ENCODE measurements at places on chromosomes 7 and 10.
A peak's percentile ranks its signal among the peaks of the same experiment; 100 is the strongest.

GRCh38 chr7:24951441-24951980, 28.5 kb downstream of the OSBPL3 start:
- no peak for DNase-seq

DNA sequence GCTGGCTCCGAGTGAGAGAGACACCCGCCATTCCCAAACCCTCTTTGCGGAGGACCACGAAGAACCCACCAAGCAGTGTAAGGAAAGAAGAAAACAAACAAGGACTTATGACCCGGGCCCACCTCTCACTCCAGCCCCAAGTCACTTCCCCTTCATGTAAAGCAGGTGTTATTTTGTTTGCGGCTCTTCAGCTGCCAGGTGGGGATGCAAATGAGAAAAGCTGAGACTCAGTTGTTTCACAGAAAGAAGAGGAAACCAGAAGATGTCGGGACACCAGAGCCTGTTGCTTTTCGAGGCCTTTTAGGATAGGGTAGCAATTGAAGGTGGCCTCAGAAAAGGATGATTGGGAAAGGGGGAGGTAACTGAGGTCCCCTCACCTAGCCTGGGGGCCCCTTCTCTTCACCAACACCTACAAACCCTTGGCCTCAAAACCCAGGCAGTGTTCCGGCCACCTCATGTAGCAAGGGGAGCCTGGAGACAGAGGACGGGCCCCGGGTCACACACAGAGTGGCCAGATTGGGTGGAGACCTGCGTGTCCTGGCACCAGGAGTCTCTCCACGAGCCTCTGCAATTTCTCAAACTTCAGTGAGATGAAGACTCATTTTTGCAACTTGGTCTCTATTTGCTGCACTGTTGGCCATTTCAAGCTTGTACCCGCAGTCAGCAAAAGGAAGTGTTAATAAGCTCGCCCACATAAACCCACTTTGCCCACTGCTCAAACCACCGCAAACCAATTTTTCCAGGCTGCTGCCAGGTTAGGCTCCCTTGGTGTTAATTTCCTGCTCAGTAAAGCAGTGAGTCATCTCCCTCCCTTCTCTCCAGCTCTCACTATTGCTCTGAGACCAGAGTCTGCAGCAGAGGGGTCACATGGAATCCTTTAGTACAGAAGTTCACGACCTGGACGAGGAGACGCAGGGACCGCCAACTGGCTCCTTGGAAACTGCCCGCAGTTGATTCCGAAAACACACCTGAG, 45.5 kb downstream of the AOC1 start:
- no peak for DNase-seq

- no peak for DNase-seq
These were observed 19.6 kb downstream of the CUL2 start for GRCh38 chr10:35070521-35070920.

- no peak for DNase-seq
These were observed 53.9 kb upstream of the ARID5B start for GRCh38 chr10:61847640-61848039.

DNA sequence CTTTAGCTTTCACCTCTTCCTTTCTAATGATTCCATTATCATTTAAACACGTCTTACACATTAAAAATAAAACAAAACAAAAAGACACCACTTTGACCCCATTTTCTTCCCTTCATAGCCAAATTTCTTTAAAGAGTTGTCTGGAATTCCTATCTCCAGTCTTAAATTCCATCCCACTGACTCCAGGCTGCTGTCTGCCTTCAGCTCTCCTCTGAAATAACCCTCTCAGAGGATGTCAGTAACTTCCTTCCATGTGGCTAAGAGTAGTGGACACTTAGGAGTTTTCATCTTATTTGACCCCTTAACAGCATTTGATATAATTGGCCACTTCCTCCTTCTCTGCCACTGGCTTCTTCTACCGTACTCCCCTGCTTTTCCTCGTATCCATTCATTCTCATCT, 69.6 kb upstream of the MKX start:
- DNase-seq, result no peak

DNA sequence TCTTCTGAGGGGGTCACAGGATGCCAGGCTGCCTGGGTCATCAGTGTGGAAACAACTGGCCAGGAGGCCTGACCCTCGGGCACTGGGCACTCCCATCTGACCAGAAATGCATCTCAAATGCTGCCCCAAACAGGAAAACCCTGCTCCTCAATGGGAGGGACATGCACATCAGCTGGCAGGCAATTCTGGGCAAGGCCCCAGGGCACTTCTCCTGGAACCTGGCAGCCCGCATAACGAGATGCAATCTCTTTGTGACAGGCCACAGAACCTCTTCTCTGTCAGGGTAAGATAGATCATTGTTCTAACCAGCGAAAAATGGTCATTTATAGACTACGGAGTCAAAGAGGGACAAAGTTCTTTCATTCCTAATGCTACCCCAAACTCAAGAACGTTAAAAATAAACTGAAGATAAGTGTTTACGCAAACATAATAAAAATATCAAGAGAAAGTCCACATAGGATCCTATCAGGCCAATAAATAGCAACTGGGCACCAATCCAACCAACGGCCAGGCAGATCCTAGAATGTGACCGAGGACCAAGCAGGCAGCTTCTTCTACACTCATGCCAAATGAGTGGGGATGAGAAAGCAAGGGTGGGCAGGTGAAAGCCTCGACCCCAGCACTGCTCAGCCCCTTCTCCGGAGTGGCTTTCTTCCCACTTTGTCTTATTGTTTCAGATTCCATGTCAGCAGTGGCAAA, 212.3 kb downstream of the TCERG1L start:
- peak; percentile 39 for DNase-seq

DNA sequence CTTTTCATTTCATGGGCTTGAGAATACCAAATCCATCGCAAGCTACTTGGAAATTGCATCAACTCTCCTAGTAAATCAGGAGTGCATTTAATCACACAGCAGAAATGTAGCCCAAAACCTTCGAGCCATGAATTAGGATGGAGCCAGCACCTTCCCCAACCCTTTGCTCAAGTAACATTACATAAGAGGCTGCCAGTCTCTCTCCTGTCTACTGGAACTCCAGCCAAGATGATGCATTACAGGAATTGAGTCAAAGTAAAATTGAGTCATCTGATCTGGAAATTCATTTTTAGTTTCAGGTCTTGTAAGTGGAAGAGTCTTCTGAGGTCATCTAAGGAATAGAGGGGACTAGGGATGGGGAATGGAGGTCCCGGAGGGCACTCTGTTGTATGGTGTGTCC, 69.7 kb upstream of the FHIP2A start:
- no peak for DNase-seq

GRCh38 chr10:50740293-50740648, 535 bp downstream of the ASAH2B start:
- peak; percentile 50 for DNase-seq

DNA sequence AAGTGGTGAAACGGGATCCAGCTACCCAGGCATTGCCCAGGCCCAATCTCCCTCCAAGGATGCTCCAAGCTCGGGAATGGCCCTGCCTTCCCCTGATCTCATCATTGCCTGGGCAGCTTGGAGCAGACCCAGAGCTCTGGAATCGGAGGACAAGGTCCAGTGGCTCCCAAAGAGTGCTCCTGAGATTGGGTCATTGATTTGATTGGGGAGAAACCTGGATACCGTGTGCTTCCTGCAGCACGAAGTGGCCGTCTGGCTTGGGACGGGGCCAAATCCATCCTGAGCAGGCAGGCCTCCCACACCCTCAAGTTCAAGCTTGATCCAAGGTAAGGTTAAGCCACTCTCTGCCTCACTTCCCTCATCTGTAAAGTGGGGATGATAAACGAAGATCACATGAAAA, 69.9 kb downstream of the OAT start:
- no peak for DNase-seq

GRCh38 chr10:4049348-4049747, 264.3 kb upstream of the KLF6 start:
- no peak for DNase-seq

GRCh38 chr7:159060440-159060839, 84.2 kb downstream of the VIPR2 start:
- DNase-seq, result no peak

GRCh38 chr7:11436316-11436715, 395.7 kb downstream of the THSD7A start:
- DNase-seq, result no peak

DNA sequence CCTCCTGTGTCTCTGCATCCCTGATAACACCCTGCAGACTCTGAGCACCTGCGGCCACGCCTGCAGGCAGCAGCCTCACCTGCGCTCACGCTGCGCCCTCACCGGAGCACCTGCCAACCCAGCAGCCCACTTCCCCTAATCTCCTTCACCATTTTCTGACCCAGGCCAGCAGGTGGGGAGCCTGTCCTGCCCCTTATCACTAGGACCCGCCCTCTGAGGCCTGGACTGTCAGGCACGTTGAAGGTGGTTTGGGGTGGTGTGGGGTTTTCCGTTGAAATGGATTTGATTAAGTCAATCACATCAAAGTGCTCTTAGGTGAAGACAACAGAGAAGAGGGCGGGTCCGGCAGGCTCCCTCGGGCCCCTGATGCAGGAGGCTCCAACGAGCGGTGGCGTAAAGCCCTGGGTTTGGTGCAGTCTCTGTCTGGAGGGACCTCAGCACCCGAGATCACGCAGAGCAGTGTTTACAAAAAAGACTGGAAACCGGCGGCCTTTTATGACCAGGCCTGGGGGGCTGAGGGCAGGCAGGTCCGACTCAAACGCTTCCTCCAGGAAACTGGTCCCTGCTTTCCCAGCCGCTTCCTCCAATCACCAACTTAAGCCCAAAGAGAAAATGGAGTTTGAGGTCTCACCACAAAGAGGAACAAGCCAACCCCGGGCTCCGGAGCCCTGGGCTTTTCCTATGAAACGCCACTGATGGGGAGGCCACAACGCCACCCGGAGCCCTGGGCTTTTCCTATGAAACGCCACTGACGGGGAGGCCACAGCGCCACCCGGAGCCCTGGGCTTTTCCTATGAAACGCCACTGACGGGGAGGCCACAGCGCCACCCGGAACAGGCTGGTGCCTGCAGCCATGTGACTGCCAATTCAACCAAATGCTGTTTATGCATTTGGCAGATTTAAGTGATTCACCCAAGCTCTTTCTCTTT, 45.5 kb downstream of the DPYSL4 start:
- no peak for DNase-seq

GRCh38 chr7:21526007-21526406, 16.8 kb upstream of the DNAH11 start:
- no peak for DNase-seq

DNA sequence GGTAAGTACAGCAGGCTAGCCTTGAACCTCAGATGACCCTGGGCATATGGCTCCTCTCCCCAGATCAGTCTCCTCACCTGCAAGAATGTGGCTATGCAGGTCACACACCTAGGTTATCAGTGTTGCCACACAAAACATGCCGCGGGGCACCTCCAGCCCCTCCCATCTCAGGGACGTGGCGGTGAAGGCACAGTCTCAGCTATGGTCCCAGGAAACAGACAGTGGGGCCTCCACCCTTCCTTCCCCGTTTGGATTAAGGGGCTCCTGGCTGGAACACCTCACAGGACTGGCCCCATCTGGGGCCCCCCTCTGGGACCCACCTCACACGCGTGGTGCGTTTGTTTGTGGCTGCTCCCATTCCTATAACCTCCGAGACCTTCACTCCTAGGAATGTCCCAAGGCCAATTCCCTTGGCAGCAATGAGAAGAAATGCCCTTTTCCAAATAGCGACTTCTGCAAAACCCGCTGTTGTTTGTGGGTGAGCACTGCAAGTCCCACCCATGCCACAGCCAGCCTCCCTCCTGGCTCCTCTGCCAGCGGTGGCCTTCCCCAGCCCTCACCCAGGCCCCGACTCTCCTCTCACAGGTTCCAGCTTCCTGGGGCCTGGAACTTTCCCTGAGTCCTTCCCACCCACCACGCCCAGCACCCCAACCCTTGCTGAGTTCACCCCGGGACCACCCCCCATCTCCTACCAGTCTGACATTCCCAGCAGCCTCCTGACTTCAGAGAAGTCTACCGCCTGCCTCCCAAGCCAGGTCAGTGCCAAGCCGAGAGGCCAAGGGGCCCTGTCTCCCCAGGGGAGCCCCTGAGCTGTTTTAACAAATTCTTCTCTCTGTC, 17.1 kb downstream of the ZMIZ2 start:
- DNase-seq, result no peak

GRCh38 chr7:4174016-4174415, 508.1 kb upstream of the FOXK1 start:
- DNase-seq, result no peak

- no peak for DNase-seq
These were observed 20.6 kb upstream of the GDI2 start for GRCh38 chr10:5833814-5834213.

GRCh38 chr10:29830531-29831512, 196.1 kb upstream of the SVIL start:
- no peak for DNase-seq

- DNase-seq, result no peak
These were observed 233.1 kb downstream of the PLXNA4 start for GRCh38 chr7:132343199-132343598.

DNA sequence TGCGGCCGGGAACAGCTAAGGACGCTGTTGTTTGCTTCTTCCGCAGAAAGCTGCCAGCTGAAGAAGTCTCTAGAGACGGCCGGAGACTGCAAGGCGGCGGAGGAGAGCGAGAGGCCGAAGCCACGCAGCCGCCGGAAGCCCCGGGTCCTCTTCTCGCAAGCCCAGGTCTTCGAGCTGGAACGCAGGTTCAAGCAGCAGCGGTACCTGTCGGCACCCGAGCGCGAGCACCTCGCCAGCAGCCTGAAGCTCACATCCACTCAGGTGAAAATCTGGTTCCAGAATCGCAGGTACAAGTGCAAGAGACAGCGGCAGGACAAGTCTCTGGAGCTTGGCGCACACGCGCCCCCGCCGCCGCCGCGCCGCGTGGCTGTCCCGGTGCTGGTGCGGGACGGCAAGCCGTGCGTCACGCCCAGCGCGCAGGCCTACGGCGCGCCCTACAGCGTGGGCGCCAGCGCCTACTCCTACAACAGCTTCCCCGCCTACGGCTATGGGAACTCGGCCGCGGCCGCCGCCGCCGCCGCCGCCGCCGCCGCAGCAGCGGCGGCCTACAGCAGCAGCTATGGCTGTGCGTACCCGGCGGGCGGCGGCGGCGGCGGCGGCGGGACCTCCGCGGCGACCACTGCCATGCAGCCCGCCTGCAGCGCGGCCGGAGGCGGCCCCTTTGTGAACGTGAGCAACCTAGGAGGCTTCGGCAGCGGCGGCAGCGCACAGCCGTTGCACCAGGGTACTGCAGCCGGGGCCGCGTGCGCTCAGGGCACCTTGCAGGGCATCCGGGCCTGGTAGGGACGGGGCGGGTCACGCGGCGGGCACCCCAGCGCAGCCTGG, 2.4 kb downstream of the NKX2-3 start:
- DNase-seq, result no peak

GRCh38 chr7:50409856-50410745, 40.0 kb downstream of the FIGNL1 start:
- no peak for DNase-seq

GRCh38 chr7:120278773-120279172, 5.8 kb downstream of the KCND2 start:
- no peak for DNase-seq

- DNase-seq, result no peak
These were observed 33.5 kb upstream of the PDZD8 start for GRCh38 chr10:117408436-117409384.

DNA sequence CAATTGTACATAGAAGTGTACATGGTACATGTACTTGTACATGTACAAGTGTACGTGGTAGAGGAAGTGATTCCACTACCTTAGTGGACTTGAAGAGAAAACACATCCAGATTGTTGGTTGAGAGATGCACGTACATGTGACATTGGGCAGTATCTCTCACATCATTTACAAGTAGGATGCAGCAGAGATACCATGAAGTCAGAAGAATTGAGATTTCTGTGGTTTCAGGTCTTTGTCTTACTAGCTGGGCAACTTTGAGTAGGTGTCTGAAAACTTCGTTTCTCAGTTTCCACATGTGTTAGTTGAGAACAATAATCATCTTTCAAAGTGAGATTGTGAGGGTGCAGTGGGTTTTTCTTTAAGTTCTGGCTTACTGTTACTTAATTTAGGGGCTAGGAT, 21.5 kb downstream of the CLDN12 start:
- DNase-seq, result no peak

Measured in NCI-H1092 treated with DMSO at 0.1 percent for 48 hours (cell line).